Non-pigmented ciliary epithelial cell (primary cell): ENCODE measurements at places on chromosomes 2 and 18.
A peak's percentile ranks its signal among the peaks of the same experiment; 100 is the strongest.

- peak; percentile 30 for DNase-seq
These were observed 294.4 kb upstream of the PIK3C3 start for GRCh38 chr18:41660654-41661053.

- DNase-seq: no peak
These were observed 324.5 kb upstream of the UBE2E3 start for GRCh38 chr2:180655842-180656454.

DNA sequence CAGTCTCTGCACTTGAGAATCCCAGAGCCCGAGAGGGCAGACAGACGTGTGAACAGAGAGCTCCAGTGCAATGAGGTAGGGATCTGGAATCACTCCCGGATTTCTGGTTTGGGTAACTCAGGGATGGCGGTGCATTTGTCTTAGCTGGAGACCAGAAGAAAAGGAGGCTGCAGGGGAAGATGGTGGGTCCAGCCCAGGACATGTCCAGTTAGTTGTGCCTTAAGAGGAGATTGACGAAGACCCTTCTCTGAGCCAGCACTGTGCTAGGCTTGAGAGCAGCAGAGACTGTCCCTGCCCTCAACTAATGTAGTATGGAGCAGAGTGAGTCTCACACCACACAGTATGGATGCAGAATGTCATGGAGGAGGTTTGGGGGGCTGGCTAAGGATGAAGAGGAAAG lies 150.6 kb upstream of the COPS8 start:
- no peak for DNase-seq

GRCh38 chr2:21096458-21096857 lies 27.3 kb upstream of the TDRD15 start:
- no peak for DNase-seq

- no peak for DNase-seq
These were observed 3.5 kb upstream of the NCK2 start for GRCh38 chr2:105741174-105741573.

- peak; percentile 77 for DNase-seq
These were observed 54.3 kb downstream of the PKDCC start for GRCh38 chr2:42102024-42102590.

- peak; percentile 76 for DNase-seq
These were observed 194.2 kb downstream of the INHBB start for GRCh38 chr2:120539937-120540718.

GRCh38 chr2:156727867-156728266 lies 291.7 kb downstream of the GPD2 start:
- DNase-seq: no peak

- DNase-seq: no peak
These were observed 1.4 kb upstream of the NCOA1 start for GRCh38 chr2:24489465-24490180.
